Germinal center (tissue), 1 donor: ENCODE measurements at places on chromosomes 5 and 9.

DNA sequence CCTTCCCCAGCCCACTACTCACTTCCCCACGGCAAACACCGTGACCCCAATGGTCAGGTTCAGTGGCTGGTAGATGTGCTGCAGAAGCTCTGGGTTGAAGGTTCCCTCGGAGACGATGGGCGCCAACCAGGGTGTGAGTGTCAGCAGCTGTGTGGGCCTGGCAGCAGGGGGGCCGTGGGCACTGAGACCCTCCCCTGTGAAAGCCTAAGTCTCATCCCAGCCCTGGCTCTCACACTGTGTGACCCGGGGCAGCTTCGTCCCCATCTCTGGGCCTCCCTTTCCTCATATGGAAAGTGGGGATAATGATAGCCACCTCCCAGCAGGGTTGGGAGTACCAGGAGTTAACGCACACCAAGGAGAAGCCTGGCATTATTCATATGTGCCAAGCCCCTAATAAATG lies 8.6 kb downstream of the GBGT1 start:
- no peak for DNase-seq

DNA sequence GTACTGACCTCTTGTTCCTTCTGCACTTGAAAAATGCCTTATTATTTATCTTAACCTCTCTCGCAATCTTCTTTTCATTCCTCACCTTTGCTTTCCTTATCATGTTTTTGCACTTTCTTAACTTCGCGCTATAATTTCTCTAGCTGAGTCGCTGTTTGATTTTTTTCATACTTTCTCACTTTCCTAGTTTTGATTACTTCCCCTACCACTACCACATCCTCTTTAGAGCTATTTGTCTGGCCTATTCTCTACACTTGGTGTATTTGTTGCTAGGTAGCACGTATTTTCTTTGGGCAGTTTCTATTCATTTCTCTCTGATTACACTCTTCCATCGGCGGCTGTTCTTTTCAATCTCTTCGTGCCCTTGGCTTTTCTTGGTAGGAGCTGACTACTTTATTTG lies 611.8 kb downstream of the BNC2 start:
- DNase-seq, result no peak

DNA sequence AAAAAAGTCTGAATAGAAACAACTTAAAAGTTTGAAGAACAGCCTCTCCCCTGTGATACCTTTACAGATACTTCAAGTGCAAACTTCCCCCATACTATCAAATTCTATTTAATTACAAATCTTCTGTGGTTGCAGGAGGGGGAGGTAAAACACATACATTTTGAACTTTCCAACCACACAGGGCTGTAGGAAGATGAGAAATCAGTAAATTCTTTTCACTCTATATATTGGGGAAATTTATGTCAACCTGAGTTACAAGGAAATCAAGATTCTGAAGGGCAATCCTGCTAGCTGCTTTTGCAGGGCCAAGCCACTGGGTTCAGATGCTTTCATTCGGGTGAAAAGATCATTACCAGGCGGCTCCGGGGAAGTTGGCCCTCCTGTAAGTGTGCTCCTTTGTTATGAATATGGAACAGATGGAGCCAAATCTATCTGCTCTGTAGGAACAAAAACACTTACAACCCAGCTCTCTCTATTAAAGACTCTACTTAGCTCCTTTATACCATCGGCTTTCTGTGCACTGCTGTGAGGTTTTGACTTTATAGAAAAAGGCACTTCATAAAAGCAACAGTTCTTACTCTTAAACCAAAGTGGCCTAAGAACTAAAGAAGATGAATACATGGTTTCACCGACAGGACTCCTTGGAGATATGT lies 269.1 kb downstream of the EFNA5 start:
- DNase-seq, result no peak

GRCh38 chr5:6592601-6593000 lies 40.2 kb downstream of the NSUN2 start:
- no peak for DNase-seq
